Esophagus muscularis mucosa (tissue), 4 donors: ENCODE measurements at places on chromosomes 3 and 15. TPM values are rescaled to one million over a fixed set of nuclear protein-coding genes. Genes with fewer than 3 reads are reported as not detected.

OPA1 gene
- 51.2 TPM for total RNA-seq

DNA sequence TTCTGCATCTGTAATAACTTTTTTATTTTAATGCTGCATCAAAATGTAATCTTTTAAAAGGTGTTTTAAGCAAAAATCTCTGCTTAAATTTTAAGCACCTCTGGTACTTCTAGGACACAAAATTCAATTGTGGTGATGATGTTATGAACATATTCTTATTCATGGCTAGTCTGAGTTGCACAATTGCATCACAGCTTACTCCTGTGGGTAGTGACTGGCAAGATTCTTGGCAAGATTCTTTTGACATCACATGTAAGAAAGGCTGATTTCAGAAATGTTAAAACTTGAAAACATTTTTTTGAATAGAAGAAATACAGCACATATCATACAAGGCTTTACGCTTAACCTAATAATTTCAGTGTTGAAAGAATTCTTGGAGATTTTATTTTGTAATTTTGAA, 35.7 kb downstream of the IQCH start:
- DNase-seq = no peak

HTR3E gene
- not detected for total RNA-seq

- no peak for DNase-seq
These were observed 33.4 kb upstream of the RAD18 start for GRCh38 chr3:8996681-8997121.

GRCh38 chr15:33468740-33469139, 158.0 kb downstream of the RYR3 start:
- DNase-seq = no peak

GRCh38 chr3:171896316-171896715, 53.2 kb downstream of the TMEM212 start:
- no peak for DNase-seq

GRCh38 chr3:115843206-115843605, 219.9 kb downstream of the GAP43 start:
- DNase-seq = no peak

DNA sequence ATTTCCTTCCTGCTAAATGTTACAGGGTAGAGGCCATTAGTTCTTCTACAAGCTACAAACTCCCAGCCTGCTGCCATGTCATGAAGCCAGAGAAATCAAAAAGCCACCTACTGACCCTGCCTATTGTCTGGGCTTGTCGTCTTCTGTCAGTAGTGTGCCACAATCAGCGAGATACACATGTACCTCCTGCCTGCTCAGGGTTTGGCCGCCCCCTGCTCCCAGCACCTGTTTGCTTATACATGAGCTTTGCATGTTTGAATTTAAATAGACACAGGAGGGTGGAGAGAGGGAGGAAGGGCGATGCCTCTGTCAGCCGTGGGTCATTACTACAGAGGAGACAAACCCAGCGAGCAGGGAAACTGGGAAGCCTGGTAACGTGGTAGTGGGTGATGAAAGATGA, 106.1 kb downstream of the ROBO2 start:
- DNase-seq = no peak

DNA sequence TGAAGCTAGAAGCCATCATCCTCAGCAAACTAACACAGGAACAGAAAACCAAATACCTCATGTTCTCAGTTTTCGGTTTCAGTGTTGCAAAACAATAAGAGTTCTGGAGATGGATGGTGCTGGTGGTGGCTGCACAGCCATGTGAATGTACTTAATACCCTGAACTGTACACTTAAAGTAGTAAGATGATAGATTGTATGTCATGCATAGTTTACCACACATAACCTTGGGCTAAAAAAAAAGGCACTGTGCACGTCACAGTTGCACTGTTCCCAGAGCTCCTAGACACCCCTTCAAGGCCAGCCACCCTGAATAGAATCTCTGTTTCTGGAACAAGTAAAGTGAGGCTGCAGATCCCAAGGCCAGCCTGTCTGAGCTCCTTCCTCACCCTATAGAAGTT, 243.3 kb upstream of the IGF1R start:
- no peak for DNase-seq

GRCh38 chr15:41024131-41024530, 70.9 kb downstream of the CHAC1 start:
- no peak for DNase-seq

DNA sequence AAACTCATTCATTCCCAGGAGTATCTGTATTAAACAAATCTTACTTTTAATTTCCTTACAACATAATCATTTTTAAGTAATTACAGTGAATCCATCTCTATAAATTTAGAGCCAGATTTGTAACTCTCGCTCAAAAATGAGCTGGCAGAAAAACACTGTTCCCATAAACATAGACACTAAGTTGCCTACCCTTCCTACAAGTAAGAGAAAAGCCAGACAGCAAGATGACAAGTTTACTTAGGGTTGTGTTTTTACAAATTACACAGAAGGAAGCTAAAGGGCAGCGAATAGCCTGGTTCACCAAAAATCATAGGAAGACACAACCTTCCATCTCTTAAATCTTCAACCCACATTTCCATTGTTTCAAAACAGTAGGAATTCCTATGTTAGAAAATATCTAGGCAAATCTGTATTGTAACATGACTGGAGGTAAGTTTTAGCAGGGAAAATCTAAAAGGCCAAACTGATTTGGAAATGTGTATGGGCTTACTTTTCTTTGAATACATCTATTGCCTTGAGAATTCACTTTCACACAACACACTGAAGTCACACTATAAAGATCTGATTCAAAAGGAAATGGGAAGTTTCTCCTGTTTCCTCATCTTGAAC, 21.7 kb downstream of the HERC1 start:
- no peak for DNase-seq
